ENCODE measurements at places on chromosomes 16 and 17.
A peak's percentile ranks its signal among the peaks of the same experiment; 100 is the strongest.

DNA sequence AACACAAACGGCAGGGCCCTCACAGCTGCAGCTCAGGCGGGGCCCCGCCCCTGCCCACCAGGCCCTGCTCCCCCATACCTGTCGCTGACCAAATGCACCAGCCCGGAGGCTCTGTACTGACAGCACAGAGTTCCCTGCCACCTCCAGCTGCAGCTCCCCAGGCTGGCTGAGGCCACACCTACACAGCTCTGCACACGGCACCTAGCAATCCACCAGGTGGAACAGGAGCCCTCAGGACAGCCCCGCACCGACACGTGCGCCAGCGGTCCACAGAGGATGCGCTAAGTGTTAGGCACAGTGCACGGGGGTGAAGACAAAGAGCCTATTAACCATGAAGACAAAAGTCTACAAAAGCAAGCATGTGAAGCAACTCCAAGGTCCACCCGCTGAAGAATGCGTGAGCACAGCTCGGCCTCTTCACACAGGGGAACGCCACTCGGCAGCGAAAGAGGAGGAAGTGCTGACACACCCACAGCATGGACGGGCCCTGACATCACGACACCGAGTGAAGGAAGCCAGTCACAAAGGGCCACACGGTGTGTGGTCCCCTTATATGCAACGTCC is 5.4 kb downstream of the ZCCHC14 start:
- no peak for DNase-seq

- no peak for DNase-seq
Observed at GRCh38 chr17:9644910-9645751, at the start of gene USP43. TSS of gene USP43 (plus strand) at chr17:9645517. CDS start at chr17:9645633, 116 bp downstream.

- DNase-seq = no peak
Observed at GRCh38 chr16:16881814-16882213, 502.9 kb downstream of the NPIPA7 start.

DNA sequence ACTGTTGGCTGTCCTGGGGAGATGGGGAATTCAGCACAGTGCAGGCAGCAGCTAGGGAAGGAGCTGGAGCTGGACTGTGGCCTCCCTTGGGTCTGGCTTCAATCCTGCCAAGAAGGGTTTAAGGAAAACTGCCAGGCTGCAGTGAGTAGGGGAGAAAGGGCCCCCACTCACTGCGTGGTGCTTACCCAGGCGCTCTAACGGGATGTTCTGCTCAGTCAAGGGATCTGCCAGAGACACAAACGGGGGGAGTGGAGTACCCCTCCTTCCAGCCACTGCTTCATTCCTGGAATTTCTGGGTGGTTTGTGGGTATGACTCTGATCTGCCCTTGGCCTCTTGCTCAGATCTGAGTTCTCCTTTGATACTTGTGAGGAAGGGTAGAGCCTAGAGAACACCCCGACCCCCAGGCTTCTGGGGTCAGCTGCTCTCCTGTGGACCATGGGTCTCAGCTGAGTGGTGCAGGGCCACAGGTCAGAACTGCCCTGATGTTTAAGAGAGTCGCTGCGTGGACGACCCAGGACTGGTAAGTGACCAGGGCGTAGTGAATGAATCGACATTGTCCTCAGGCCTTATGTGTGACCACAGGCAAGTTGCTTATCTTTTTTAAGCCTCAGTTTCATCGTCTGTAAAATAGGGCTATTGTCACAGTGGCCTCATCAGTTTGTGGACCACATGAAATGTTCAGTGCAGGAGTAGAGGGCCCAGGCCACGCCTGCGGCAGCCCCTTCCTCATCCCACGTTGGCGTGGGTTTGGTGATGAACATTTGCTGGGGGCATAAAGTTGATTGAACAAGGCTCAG is 9.6 kb downstream of the CRISPLD2 start:
- DNase-seq = no peak

DNA sequence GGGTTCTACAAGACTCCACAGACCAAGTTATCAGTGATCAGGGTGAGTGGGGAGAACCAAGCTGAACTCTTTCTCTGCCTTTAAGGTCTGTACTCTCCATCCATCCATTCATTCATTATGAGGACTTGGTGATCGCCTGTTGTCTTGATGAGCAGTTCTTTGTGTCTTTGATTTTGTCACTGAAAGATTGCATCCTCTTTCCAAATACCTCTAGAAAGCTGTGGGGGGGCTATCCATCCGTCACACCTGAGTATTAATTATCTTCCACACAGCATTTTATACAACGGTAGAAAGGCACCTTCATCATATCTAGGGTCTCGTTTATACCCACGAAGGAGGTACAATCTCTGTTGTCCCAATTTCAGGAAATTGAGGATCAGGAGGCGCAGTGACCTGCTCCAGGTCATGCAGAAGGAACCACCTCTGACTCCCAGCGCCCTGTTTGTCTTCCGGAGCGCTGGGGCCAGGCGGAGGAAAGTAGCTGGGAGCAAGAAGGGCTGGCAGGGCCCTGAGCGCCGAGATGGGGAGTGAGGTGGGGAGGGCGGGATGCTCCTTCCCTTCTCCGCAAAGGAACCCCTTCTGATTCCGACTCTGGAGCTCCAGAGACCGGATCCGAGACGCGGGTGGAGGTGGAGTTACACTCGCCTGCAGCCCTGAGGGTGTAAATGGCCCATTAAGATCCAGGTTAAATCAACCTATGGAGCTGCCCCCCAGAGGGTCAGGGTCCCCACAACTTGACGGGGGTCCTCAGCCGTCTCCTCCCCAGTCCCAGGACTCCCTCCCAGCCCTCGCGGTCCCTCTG is 605 bp upstream of the ABAT start:
- DNase-seq = peak; percentile 10

- no peak for DNase-seq
Observed at GRCh38 chr16:67954421-67955196, 10.7 kb upstream of the LCAT start.
